Stimulated activated CD4-positive, alpha-beta T cell treated with anti-CD3 and anti-CD28 coated beads, Interleukin-1b, Interleukin-23, amount 100 ng/mL, for 24 hours (primary cell): ENCODE measurements at places on chromosomes 1 and 21.

DNA sequence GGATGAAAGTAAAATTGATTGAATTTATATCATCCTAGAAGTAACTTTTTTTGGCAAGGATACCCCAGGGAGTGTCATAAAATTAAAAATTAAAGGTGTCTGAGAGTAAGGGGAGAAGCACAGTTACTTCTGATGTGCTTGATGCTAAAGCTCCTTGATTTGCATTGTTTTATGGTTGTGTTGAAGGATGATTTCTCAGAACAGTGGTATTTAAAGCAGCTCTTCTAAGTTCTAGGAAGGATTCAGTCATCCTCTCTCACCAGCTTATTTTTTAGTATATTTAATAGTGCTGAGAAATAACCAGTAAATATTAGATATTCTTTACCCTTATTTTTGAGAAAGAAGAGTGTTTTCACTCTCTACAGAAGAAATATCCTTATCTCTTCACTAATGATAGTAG is 93.0 kb downstream of the FGGY start:
- no peak for DNase-seq

DNA sequence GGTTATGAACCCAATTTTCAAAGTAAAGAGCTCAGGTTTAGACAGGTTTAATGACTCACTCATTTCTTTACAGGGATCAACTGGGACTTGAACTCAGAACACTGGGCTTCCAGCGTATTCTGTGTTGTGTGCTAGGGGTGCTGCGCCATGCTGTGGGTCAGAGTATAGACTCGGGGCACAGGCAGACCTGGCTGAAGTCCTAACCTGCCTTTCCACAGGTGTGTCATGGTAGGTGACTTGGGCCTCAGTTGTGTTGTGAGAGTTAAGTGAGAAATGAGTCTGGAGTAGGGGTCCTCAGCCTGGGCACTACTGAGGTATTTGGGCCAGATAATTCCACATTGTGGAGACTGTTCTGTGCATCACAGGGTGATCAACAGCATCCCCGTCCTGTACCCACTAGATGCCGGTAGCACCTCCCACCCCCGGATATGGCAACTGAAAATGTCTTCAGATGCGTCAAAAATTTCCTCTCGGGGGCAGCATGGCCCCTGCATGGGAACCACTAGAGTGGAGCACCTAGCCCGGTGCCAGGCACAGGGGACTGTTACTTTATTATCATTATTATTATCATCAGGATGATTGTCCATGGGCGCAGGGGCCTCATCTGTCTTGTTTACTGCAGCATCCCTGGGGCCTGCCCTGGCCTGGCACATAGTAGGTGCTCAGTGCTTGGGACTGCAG is 575.5 kb downstream of the PTPRU start:
- DNase-seq = no peak

GRCh38 chr1:67459068-67459467 is 28.9 kb upstream of the SERBP1 start:
- no peak for DNase-seq

DNA sequence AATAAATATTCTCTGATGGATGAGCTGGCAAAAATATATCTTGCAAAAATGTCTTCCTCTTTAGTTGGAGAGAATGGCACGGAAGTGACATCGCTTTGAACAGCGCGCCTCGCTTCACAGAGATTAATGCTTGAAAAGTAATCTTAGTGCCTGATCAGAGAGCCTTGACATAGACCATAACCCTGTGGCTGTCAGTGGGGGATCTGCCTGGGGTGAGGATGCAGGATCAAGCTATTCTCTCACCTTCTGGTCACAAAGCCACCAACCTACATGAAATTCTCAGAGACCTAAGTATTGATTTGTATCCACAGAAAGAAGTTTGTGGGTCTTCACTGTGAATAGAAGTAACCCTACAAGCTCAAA is 492.6 kb downstream of the LMO4 start:
- no peak for DNase-seq

- DNase-seq = no peak
These were observed 192.2 kb downstream of the AKT3 start for GRCh38 chr1:243657793-243658192.

GRCh38 chr1:119275145-119276134 is 93.1 kb upstream of the HAO2 start:
- DNase-seq = peak; percentile 10

DNA sequence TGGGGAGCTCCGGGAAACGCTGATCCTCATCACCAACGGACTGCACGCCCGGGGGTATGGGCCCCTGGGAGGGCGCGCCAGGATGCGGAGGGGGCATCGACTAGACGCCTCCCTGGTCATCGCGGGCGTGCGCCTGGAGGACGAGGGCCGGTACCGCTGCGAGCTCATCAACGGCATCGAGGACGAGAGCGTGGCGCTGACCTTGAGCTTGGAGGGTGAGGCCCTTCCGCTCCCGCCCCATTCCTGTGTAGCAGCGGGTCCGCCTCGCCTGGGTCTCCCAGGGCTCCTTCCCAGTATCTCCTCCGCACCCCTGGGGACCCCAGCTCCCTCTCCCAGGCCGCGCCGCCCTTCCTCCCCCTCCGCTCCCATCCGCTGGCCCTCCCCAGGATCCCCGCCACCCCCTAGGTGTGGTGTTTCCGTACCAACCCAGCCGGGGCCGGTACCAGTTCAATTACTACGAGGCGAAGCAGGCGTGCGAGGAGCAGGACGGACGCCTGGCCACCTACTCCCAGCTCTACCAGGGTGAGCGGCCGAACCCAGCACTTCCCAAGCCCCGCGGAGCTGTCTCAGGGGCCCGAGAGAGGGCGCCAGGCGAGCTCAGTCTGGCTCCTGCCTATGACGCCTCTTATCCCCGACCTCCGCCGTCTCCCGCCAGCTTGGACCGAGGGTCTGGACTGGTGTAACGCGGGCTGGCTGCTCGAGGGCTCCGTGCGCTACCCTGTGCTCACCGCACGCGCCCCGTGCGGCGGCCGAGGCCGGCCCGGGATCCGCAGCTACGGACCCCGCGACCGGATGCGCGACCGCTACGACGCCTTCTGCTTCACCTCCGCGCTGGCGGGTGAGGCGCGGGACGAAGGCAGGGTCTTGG is 5.0 kb downstream of the HAPLN2 start:
- DNase-seq = no peak

- no peak for DNase-seq
These were observed 4.0 kb upstream of the CDA start for GRCh38 chr1:20584890-20585289.

DNA sequence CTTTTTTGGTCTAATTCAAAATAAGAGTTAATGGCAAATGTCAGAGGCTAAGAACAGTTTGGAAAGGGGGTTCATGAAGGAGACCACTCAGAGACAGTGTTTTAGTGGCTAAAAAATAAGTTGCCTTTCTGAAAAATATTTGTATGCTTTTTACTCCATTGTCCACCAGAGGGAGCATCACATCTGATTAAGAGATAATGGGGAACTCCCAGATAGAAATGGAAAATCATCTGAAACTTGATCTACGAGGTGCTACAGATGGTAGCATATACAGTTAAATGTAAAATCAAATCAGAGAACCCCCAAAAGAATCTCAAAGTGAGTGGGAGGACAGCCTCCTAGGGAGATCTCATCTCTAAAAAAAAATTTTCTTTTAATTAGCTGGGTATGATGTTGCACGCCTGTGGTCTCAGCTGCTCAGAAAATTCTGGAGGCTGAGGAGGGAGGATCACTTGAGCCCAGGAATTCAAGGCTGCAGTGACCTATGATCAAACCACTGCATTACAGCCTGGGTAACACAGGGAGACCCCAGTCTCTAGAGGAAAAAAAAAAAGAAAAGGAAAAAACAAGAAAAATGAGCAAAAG is 9.7 kb downstream of the SMYD3 start:
- no peak for DNase-seq

GRCh38 chr21:14120091-14120734 is 90.5 kb downstream of the LIPI start:
- DNase-seq = no peak

DNA sequence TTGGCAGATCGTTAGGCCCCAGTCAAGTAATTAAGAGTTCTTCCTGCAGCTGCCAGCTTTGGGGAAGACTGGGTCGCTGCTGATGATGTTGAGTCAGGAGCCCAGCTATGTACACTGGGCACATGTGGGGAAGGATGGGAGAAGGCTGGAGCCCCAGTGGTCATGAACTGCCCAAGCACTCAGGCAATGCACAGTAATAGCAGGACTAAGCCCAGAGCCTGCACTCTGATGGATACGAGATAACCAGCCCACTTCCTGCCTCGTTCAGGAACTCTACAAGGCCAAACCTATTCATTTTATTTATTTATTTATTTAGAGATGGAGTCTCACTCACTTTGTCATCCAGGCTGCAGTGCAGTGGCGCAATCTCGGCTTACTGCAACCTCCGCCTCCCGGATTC is 81.1 kb upstream of the BTG3 start:
- no peak for DNase-seq

DNA sequence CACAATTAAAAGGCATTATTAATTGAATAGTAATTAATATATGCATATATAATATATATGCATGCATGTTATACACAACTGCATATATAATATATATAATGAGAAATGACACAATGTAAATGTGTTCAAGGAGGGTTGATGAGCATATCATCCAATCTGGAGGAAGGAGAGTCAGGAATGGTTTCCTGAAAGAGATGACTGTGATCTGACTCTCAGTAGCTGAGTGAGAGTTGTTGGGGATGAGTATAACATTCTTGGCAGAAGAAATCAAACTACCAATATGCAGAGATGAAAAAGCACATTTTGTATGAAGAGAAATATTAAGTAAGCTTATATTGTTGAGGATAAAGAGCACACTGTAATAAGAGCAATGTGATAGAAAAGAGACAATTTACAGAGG is 37.3 kb downstream of the F13B start:
- no peak for DNase-seq

- DNase-seq = no peak
These were observed 973 bp downstream of the SDF4 start for GRCh38 chr1:1230656-1231399.

- DNase-seq = no peak
These were observed 29.0 kb downstream of the ATP2B4 start for GRCh38 chr1:203655671-203656070.

GRCh38 chr1:161311595-161312181 is 1.9 kb upstream of the MPZ start:
- no peak for DNase-seq

GRCh38 chr1:7264101-7264500 is 478.8 kb downstream of the CAMTA1 start:
- no peak for DNase-seq

- DNase-seq = no peak
These were observed at the start of gene HDGF for GRCh38 chr1:156751451-156751756. HDGF (minus strand) TSS chr1:156751675; CDS start chr1:156751429, 246 bp downstream.

- DNase-seq = no peak
These were observed 130.7 kb downstream of the FAM78B start for GRCh38 chr1:166036092-166036491.

- no peak for DNase-seq
These were observed 6.2 kb upstream of the PPP1R8 start for GRCh38 chr1:27824411-27824810.

DNA sequence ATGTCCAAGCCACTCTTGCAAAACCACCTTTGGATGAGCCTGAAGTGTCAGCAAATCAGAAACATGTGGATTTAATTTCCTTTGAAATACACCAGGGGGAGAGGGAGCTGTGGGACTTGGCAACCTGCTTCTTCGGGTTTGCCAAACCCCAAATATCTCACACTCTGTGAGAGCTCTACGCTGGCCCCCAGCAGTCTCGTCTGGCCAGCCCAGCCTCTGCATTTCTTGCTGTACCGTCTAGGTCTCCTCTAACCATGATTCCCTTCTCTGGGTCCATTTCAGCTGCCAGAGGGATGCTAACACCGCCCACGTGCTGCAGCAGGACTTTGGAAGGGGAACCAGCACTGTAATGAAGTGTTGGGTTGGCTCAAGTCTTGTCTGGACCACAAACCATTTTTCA is 114.6 kb downstream of the MRPS6 start:
- DNase-seq = no peak

- DNase-seq = peak; percentile 65
These were observed 27.7 kb upstream of the LY9 start for GRCh38 chr1:160768295-160768657.

DNA sequence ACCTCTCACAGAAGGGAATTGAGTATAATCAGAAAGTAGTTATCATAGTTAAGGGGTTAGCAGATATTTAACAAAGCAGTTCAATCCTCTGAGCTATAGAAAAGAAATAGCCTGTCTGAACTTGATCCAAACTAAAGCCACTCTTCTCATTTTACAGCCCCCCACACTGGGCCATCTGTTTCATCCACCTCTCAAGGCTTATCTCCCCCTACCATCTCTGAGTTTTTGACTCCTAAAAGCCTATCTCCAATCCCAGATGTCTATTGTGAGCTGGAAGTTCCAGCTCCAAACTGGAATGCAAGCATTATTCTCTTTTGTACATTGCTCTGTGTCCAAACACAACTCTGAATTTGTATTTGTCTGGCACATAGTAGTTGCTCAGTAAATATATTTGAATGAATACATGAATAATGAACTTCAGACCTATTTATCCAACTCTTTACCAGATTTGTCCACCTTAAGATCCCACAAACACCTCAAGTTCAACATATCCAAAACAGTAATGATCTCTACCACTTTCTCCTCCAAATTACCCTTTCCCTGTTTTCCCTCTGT is 98.1 kb downstream of the PLPP3 start:
- no peak for DNase-seq

DNA sequence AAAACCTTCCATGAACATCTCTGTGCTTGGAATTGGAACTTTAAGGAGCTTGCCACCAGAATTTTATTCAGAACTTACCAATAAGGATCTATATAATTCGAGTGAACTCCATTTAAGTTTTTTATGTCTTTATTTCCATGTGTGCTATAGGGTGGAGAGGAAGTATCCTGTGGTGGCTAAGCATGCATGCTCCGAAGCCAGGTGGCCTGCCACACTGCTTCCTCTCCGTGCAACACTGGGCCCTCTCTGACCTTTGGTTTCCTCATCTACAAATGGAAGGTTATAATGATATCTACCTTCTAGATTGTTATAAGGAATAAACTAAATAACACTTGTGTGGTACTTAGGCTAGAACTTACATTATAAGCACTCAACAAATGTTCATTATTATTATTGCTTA is 382.1 kb downstream of the PTPRC start:
- DNase-seq = no peak

DNA sequence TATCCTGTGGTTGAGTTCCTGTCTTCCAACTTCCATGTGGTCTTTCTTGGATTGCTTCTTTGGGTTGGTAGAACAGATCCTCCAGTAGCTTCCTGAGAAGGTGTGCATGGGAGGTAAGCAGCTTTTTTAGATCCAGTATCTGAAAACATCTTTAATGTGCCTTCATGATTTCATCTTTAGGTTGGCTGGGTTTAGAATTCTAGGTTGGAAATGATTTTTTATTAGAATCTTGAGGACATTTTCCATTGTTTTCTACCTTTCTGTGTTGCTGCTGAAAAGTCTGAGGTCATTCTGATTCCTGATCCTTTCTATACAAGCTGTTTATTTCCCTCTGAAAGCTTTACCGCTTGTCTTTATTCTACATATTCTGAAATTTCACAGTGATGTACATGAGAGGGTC is 94.8 kb downstream of the PEX14 start:
- DNase-seq = no peak
